ENCODE measurements at places on chromosomes 1 and 21. TPM values are rescaled to one million over a fixed set of nuclear protein-coding genes. Genes with fewer than 3 reads are reported as not detected.

- peak; percentile 5 for DNase-seq
These were observed 3.1 kb downstream of the BCAN start for GRCh38 chr1:156645056-156645455.

GRCh38 chr1:240663169-240663879 lies 51.4 kb upstream of the GREM2 start:
- no peak for DNase-seq

DNA sequence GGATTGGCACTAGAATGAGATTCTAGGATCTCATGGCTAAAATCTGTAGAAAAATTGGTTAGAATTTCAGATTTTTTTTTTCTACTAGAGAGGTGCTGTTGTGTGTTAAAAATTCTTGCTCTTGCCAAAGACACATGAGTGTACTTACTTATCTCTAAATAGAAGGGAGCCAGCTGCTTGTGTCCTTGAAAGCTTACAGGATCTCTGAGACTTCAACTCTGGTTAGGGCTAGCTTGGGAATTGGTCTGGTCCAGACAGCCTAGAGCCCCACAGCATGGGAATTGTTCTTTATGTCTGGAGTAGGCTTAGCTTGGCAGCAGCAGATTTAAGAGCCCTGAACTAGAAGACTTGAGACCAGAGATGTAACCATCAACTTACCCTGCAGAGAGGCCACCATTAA lies 37.3 kb downstream of the MACO1 start:
- peak; percentile 72 for DNase-seq

- DNase-seq, result no peak
These were observed 59.3 kb downstream of the CCDC18 start for GRCh38 chr1:93239863-93240262.

DNA sequence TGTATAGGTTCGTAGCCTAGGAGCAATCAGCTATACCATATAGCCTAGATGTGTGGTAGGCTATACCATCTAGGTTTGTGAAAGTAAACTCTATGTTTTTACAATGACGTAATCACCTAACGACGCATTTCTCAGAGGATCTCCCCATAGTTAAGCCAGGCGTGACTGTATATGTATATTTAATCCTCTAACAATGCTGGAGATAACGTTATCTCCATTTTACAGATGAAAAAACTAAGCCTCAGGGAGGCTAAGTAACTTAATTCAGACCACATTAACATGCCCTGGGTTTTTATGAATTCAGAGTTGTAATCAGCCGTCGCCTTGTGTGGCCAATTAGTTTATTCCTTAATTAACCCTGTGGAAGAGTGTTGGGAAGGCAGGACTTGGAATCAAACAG lies 107.7 kb upstream of the PLXNA2 start:
- DNase-seq, result no peak

Gene HAO2
- total RNA-seq, result not detected

Gene IL22RA1
- total RNA-seq, result 0.17 TPM

Gene KCNH1
- total RNA-seq, result 0.31 TPM

Gene PPM1J
- total RNA-seq, result 0.64 TPM

Data from lung (tissue), 17 donors.